ENCODE measurements at places on chromosomes 1 and 21. TPM values are rescaled to one million over a fixed set of nuclear protein-coding genes. Genes with fewer than 3 reads are reported as not detected.

Gene GFI1
- total RNA-seq, result 8.7 TPM

GRCh38 chr1:44822981-44823451 lies 14.7 kb downstream of the BTBD19 start:
- DNase-seq, result no peak

DNA sequence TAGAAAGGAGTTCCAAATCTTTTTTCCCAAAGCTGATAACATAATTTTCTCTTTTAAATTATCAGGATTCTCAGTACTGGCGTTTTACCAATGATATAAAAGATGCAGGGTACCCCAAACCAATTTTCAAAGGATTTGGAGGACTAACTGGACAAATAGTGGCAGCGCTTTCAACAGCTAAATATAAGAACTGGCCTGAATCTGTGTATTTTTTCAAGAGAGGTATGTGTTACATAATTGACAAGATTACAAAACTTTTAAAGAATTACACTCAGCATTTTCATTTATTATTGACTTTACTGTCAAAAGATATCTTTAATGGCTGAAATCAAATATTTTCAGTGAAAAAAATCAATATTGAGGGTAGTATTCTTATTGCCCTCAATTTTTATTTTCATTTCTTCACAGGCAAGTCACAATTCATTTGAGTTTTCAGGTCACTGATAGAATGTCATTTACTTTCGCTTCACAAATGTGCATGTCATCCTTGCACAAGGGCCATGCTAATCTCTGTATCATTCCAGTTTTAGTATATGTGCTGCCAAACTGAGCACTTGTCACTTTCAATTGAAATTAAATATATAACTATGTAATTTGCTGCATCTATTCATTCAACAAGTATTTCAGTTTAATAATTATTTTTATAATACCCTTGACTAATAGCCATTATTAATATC lies 63.5 kb downstream of the TPR start:
- DNase-seq, result no peak

DNA sequence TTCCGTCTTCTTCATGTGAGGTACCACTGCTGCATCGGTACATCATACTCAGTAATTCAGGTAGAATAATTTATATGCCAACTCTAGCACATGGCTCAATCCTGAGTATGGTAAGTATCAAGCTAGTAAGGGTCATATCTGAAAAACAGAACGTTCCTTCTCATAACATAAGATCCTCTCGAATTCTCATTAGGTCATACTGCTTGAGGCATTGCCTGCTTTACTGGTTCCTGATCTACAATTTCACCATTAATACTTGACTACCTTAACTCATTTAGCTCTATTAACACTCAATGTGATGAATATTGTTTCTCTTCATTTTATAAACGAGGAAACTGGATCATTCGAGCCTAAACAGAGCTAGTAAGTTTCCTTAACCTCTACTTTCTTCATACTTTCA lies 871.6 kb downstream of the BRINP3 start:
- DNase-seq, result no peak

DNA sequence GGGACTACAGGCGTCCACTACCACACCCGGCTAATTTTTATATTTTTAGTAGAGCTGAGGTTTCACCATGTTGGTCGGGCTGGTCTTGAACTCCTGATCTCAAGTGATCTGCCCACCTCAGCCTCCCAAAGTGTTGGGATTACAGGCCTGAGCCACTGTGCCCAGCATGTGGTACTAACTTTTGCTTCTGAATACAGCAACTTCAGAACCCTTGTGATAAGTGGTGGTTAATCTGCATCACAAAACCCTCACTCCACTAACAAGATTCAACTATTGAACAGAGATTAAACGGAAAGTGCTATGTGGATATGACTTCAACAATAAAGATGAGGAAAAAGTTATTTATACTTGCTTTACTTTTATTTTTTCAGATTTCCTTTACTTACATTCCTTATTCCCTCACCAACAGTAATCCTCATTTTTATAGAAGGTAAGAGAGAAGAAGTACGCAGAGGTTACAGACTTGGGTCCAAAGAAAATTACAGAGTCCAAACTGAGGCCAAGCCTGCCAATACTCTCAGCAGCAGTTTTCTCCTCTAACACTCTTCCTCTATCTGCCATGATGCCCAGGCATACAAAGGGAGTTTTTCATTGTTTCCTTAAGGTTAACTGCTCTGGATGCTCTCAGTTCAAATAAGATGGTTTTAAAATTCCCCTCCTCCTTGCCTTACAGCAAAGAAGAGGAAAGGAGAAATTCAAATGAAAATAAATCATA lies 44.3 kb downstream of the SLC16A1 start:
- DNase-seq, result no peak

DNA sequence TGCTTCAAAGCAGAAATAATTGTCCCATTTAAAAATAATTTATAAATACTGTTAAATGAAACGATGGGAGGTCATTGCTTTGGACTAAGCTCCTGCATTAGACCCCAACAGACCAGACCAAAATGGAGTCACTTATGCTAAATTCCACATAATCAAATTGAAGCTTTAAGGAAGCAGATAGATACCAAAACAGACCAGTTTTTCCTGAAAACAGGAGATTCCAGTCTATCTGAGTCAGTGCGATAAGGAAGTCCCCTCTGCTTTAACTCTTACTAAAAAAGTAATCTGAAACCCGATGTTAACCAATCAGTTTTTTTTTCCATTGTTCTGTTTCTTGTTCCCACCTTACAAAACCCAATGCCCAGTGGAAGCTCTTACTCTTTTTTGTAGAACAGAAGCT lies 16.2 kb upstream of the DNASE2B start:
- no peak for DNase-seq

Gene MAP3K7CL
- total RNA-seq, result 1.9 TPM

GRCh38 chr1:215267495-215267894 lies 185.0 kb downstream of the KCNK2 start:
- no peak for DNase-seq

DNA sequence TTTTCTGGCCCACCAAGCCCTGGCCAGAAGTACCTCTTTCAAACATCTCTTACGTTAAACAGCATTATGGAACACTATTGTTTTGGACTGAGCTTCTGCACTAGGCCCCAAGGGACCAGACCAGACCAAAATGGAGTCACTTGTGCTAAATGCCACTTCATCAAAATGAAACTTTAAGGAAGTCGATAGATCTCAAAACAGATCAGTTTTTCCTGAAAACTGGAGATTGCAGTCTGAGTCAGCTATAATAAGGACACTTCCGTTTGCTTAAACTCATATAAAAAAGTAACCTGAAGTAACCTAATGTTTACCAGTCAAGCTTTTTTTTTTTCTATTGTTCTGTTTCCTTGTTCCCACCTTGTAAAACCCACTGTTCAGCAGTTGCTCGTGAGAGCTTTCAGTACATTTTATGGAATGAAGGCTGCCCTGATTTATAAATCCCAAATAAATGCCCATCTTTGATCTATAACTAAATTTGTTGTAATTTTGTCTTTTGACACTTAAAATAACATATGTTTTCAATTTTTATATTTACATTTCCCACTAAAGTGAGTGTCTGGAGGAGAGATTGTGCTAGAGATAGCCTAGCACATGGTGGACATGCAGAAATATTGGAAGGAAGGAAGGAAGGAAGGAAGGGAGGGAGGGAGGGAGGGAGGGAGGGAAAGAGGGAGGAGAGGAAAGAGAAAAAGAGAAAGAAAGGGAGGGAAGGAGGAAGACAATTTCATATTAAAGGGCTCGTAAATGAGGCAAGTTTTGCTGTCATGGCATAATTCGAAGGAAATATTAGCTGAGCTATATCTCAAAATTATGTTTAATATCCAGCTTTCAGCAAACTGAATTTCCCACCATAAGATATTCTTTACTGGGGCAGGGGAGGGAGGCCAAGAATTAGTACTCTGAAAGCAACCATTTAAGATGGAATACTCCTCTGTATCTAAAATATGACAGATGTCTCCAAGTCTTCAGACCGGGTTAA lies 77.0 kb upstream of the CXADR start:
- no peak for DNase-seq

- no peak for DNase-seq
Observed at GRCh38 chr1:7863756-7864328, 11.0 kb upstream of the UTS2 start.

DNA sequence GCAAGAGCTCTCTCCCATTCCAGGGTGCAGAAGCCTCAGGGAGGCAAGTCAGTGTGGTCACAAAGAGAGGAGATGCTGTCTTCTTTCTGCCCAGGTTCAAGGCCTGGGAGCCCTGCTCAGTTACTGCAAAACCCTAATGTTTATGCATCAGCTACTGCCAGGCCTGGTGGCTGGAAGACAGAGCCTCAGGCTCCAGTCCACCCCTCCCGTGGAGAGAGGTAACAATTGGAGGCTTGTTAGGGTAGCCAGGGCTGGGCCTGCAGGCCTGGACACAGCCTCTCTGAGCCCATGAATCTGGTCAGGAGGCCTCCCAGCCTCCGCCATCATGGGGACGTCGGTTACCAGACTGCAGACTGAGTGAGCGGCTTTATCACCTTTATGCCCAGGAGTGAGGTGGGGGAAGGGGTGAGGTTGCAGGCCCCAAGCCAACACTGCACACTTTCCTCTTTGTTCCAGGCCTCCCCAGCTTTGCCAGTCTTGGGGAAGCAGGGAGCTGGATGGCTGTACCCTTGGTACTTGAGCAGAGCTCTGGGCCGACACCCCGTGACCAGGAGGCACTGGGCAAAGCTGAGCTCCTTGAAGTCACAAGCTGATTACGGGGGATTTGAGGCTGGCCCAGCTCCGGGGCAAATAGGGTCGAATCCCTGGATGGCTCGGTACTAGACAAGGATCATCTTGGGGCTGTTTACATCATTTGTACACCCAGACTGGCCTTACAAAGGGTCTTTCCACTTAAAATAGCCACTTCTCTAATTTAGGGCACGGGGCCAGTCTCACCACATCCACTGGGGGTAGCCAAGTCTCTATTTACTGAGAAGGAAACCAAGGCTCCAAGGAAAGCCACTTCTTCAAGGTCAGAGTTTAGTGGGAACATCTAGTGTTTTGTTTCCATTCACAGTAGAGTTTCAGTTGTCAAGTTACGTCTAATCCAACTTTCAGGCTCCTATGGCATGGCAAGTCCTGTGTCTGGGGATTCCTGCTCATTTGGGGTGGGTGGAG lies 5.2 kb downstream of the SLC2A1 start:
- DNase-seq, result no peak

Gene BRDT
- not detected for total RNA-seq

- DNase-seq, result no peak
Observed at GRCh38 chr1:229970714-229971113, 96.3 kb upstream of the GALNT2 start.

Gene KCNJ9
- total RNA-seq, result 0.11 TPM

- DNase-seq, result no peak
Observed at GRCh38 chr1:211606332-211606913, 27.5 kb upstream of the SLC30A1 start.

Gene CHIA
- not detected for total RNA-seq

GRCh38 chr1:84122780-84123382 lies 21.2 kb upstream of the PRKACB start:
- DNase-seq, result peak; percentile 64

Gene VPS45
- 30.6 TPM for total RNA-seq

Gene PLPPR5
- 0.16 TPM for total RNA-seq

- DNase-seq, result no peak
Observed at GRCh38 chr1:70627910-70628309, 216.8 kb downstream of the CTH start.

Gene ACKR1
- total RNA-seq, result 23.9 TPM

- no peak for DNase-seq
Observed at GRCh38 chr21:16169102-16169511, 439.3 kb downstream of the USP25 start.

DNA sequence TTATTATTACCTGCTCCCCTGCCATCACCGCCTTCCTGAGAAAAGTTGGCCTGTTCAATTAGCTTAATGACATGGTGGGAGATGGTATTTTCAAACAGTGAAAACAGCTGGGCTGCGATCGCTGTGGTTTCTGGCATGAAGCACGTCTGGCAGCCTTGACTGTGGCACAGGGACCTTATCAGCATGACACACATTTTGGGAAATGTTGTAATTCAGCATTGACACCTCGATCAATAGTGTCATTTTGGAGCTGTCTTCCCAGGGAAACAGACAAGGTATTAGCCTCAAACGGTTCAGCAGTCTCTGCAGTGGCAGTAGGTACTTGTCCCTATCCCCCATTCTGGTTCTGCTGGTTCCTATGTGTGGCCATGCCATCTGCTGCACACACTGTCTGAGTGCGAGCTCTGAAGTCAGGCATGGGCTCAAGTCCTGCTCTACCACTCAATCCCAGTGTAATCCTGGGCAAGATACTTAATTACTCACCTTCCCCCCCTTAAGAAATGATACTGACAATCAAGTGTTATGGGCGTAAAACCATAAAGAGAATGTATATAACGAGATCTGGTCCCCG lies 154.5 kb upstream of the KCND3 start:
- no peak for DNase-seq

DNA sequence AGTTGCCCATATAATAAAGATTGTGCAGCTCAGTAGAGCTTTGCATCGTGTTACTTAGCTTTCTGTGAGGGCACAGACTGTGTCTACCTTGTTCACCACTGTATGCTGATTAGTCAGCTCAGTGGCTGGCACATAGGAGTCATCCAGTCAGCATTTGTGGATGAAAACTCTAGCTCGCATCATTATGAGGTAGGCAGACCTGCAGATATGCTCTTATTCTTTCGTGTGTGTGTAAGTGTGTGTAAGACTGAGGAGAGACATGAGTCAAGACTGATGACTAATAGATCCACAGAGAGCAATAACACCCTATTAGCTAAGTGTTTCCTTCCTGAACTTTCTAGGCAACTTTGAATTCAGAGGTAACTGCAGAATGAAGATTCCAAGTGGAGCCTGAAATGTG lies 17.1 kb downstream of the TTF2 start:
- DNase-seq, result no peak

Gene ATXN7L2
- 4.0 TPM for total RNA-seq

Gene ATAD3C
- total RNA-seq, result 0.64 TPM

- DNase-seq, result no peak
Observed at GRCh38 chr1:165492845-165493373, 48.0 kb upstream of the RXRG start.

DNA sequence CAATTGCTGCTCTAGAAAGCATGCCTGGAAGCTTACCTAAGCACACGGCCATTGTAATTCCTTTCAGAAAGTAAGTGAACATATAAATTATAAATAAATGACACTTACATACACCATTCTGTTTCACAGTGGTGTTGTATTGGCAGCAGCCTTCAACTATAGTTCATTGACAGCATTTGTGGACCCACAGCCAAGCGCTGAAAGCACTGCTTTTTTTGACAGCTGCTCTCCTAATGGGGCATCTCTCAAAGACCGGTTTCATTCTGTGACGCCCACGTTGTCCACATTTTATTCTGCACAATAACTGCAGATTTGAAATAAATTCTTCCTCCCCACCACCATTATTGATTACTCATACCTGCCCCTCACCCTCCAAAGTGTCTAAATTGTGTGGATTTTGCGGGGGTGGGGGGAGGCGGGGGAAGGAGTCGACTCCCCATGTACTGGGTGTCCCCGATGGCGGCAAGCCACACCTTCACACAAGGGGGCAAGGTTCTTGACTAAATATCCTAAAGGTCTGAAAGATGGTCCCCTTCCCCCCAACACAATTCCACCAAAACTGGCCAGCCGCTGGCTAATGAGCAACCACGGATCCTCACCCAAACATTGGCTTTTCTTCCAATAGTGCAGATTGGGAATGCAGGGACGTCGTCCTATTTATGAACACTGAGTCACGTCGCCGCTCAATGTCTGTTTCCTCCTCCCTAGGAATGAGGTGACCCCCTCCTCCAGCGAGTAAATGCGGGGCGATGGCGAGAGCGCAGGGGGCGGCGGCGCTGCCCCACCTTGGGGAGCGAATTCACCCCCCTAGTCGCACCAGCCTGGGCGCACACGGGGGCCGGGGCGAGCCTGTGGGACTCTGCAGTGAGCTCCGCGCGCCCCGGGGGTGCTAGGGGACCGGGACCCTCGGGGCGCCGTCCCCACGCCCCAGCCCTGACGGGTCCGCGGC lies 960 bp downstream of the RCAN1 start:
- no peak for DNase-seq

Data from colonic mucosa (tissue), 4 donors.